ENCODE measurements at places on chromosomes 4 and X.

DNA sequence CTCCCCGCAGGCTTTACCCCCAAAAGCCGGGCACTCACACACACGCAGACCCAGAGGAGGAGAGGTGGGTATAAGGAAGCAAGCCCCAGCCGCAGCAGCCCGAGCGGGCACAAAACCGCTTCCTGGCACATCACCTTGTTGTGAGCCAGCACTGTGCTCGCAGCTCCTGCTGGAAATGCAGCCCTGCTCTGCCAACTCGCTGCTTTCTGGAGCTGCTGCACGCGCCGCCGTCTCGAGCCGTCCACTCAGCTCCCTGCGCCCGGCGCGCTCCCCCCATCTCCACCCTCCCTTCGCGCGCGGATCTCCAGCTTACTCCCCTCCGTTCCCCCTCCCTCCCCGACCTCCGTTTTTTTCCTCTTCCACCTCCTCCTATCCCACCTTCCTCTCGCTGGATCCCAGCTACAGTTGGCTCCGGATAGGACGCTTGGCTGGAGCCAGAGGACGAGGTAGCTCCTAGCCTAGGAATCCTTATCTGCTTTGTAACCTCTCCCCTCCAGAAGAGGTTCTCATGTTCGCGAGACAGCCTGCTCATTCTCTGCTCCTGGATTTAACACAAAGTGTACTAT is at the start of gene SPOCK3:
Gene SPOCK3, minus strand, starts transcription at position 179 of the 566 bp plus-strand sequence.
- peak; percentile 13 for DNase-seq
- no peaks in the 10 kb centered on the region for H3K36me3 ChIP-seq
- no peak within 1 kb of the TSS for H3K27ac ChIP-seq
- peak within 1 kb of the TSS; percentile 61 for H3K4me3 ChIP-seq
- H3K27me3 ChIP-seq, result peaks cover 29% of the 10 kb centered on the region
- peaks cover 11% of the 10 kb centered on the region for H3K4me1 ChIP-seq

- no peaks in the 10 kb centered on the region for H3K36me3 ChIP-seq
- peaks cover 21% of the 10 kb centered on the region for H3K4me1 ChIP-seq
- no peaks in the 10 kb centered on the region for H3K27me3 ChIP-seq
Measured at GRCh38 chr4:22515888-22516541, at the start of gene ADGRA3. Gene ADGRA3, minus strand, starts transcription at chr4:22516066. Its CDS starts 282 bp downstream, at chr4:22515784.

DNA sequence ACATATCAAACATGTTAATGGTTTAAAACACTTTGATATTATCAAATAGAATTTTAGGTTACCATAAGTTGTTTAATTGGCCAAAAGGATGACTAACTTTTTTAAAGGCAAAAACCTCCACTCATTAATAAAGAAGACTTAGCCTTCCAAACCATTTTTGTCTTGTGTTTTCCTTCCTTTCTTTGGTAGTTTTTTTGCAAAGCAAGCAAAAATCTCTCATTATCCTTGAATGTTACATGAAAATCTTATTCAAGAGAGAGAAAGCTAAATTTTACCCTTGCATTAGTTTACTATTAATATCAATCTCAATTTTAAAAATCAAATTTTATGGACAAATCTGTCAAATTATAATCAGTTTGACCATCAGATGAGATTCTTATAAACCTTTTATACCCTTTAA is 419.5 kb downstream of the SPIN4 start:
- H3K4me3 ChIP-seq, result no peak overlapping the region
- peaks cover 5% of the 10 kb centered on the region for H3K27me3 ChIP-seq
- H3K4me1 ChIP-seq, result no peaks in the 10 kb centered on the region
- H3K36me3 ChIP-seq, result no peaks in the 10 kb centered on the region
- DNase-seq, result no peak

- H3K4me1 ChIP-seq, result peaks cover 14% of the 10 kb centered on the region
- no peak overlapping the region for H3K4me3 ChIP-seq
- H3K27ac ChIP-seq, result no peak overlapping the region
- no peaks in the 10 kb centered on the region for H3K27me3 ChIP-seq
Measured at GRCh38 chr4:2767046-2767704, 11.0 kb upstream of the TNIP2 start.

DNA sequence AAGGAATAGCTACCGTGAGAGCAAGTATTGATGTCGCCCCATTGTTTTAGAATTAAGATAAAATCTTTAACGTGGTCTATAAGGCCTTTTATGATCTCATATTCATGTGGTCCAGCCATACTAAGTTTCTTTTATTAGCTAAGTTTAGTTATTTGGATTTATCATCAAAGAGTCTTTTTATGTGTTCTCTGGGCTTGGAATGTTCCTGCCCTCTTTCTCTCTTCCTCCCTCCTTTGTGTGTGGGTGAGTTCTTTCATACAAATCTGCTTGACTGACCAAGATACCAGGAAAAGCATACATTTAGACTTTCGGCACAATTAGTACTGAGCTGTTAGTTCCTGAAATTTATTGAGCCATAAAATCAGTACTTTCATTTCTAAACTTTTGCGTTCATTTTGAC is 11.3 kb downstream of the TDO2 start:
- DNase-seq, result no peak
- H3K27me3 ChIP-seq, result peaks cover 14% of the 10 kb centered on the region
